Activated CD8-positive, alpha-beta memory T cell treated with anti-CD3 and anti-CD28 coated beads for 4 hours (primary cell): ENCODE measurements at places on chromosomes 2 and 18.

DNA sequence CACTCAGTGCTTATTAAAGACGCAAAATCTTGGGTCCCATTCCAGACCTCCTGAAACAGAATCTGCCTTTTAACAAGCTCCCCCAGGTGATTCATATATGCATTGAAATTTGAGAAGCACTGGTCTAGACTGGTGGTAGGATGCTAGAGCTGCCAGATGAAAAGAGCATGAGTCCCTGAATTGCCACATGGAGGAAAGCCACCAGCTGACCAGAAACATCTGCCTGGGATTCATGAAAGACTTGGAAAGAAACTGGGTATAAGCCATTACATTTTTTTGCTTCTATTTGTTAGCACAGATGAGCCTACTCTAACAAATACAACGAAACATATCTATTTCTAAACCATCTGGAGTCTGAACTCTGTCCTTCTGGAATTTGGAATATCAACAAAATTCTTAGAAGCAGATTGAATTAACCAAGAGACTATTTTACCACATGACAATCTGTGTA is 228.9 kb downstream of the RBM43 start:
- DNase-seq: no peak

DNA sequence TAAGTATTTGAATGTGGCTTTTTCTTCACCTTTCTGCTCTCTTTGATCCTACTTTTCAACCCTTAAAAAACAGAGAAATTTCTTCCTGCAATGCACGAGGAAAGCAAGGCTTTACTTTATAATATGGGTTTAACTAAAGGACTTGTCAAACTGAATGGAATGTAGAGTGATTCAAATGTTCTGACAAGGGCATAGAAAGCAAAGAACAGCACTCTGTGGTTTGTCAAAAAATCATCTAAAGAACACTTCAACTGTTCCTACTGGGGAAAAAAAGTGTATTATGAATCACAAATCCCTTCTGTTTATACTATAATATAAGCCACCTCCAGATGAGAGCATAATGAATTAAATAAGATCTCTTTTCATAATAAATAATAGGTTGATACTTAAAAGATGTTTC is 45.0 kb upstream of the RIT2 start:
- no peak for DNase-seq

DNA sequence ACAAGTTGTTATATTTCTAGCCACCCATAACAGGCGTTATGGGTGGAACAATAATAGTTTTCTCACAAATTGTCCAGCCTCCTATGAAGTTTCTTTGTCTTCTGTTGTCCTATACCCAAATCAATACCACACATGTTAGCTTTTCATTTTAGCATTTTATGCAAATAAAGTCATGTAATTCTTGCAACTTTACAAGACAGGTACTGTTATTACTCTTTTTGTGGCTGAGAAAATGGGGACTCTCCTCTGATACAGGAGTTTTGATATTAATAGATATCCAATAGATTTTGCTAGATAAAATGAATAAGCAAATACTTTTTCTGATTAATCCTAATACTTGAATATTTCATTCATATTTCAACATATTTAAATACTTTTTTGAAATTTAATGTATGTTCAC is 151.0 kb downstream of the PMAIP1 start:
- no peak for DNase-seq

- no peak for DNase-seq
Observed at GRCh38 chr2:29733965-29734364, 187.4 kb downstream of the ALK start.

GRCh38 chr2:127255721-127256120 is 35.6 kb upstream of the CYP27C1 start:
- no peak for DNase-seq
